Muscle of leg (tissue), 16 donors: ENCODE measurements at places on chromosomes 11 and 22. TPM values are rescaled to one million over a fixed set of nuclear protein-coding genes. Genes with fewer than 3 reads are reported as not detected.

Gene HBD
- not detected for total RNA-seq

Gene BAIAP2L2
- total RNA-seq: 0.22 TPM

Gene SLC25A18
- total RNA-seq: 0.53 TPM

Gene MRGPRE
- not detected for total RNA-seq

Gene TMEM45B
- total RNA-seq: 0.04 TPM

Gene UBXN1
- 81.6 TPM for total RNA-seq

Gene CNTF
- total RNA-seq: 0.89 TPM

Gene OR52H1
- total RNA-seq: 0.22 TPM

Gene ASRGL1
- total RNA-seq: 2.5 TPM

Gene OR4D5
- total RNA-seq: 0.04 TPM

Gene TIMM10B
- 19.8 TPM for total RNA-seq

Gene IGSF22
- 4.2 TPM for total RNA-seq

Gene KDELR3
- total RNA-seq: 36.4 TPM

Gene SNX32
- 0.98 TPM for total RNA-seq

Gene CHRNA10
- 0.71 TPM for total RNA-seq

Gene RAB36
- total RNA-seq: 1.0 TPM

Gene IL17REL
- not detected for total RNA-seq

Gene EHF
- total RNA-seq: not detected

Gene REXO2
- 52.4 TPM for total RNA-seq

Gene GSC2
- total RNA-seq: not detected

Gene STX3
- total RNA-seq: 4.7 TPM

Gene PLAAT2
- not detected for total RNA-seq

Gene RIMBP3B
- 0.18 TPM for total RNA-seq

Gene TIMP3
- total RNA-seq: 96.6 TPM

Gene INS
- total RNA-seq: not detected

Gene SIDT2
- total RNA-seq: 14.8 TPM

Gene OOSP2
- total RNA-seq: not detected

Gene APOL5
- 1.1 TPM for total RNA-seq

Gene GAL
- 0.40 TPM for total RNA-seq

Gene OR5AS1
- not detected for total RNA-seq

Gene PATE4
- total RNA-seq: not detected

Gene PRDX5
- 144 TPM for total RNA-seq

Gene OR9I1
- not detected for total RNA-seq

Gene MS4A6A
- total RNA-seq: 27.6 TPM

Gene CD151
- 147 TPM for total RNA-seq

Gene UBQLN3
- 0.13 TPM for total RNA-seq

Gene PGA5
- total RNA-seq: 0.27 TPM

Gene LAMTOR1
- total RNA-seq: 53.4 TPM

Gene CD3G
- total RNA-seq: 0.13 TPM

Gene GLB1L3
- not detected for total RNA-seq

Gene PARVG
- total RNA-seq: 3.0 TPM

Gene B3GAT1
- 0.09 TPM for total RNA-seq

Gene SPI1
- total RNA-seq: 3.6 TPM

Gene HSPB2
- total RNA-seq: 63.2 TPM

Gene STX5
- total RNA-seq: 26.8 TPM

Gene SCN4B
- total RNA-seq: 2.4 TPM

Gene PKDREJ
- 0.04 TPM for total RNA-seq

Gene KCNQ1
- 0.84 TPM for total RNA-seq

Gene BCO2
- 8.3 TPM for total RNA-seq

Gene HOATZ
- total RNA-seq: not detected

Gene SHANK2
- 1.1 TPM for total RNA-seq
